ENCODE measurements at places on chromosomes 5 and 9. TPM values are rescaled to one million over a fixed set of nuclear protein-coding genes. Genes with fewer than 3 reads are reported as not detected.

DNA sequence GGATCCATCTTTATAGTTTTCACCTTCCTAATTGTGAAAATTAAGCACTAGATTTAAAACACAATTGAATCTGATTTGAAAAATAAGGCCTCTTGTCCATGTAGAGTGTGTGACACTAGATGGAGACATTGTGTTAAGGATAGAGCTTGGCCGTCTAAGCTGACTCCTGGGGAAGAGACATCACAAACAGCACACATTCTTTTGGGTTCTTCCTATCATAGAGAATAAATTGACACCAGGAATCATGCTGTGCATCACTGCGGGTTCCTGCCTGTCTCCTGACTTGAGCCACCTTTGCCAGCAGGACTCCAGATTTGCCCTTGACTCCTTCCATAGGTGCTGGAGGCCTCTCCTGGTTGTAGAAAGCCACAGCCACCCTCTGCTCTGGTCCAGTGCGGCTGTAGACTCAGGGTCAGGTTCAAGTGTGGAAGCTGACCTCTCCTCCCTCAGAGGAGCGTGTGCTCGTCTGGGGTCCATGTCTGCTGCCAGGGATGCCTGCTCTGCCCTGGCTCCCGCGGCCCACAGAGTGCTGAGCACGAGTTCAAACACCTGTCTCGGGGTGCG is 11.2 kb downstream of the ROPN1L start:
- DNase-seq, result peak; percentile 80

- no peak for DNase-seq
These were observed 84.7 kb upstream of the TBC1D2 start for GRCh38 chr9:98339987-98340800.

GRCh38 chr5:14748180-14748900 is 83.8 kb downstream of the OTULIN start:
- DNase-seq, result no peak

- DNase-seq, result no peak
These were observed 75.9 kb downstream of the DAP start for GRCh38 chr5:10685115-10685521.

CARD9 gene
- total RNA-seq, result 0.43 TPM

FGF18 gene
- total RNA-seq, result not detected

TEX48 gene
- total RNA-seq, result not detected
